ENCODE measurements at places on chromosomes 1 and 21. TPM values are rescaled to one million over a fixed set of nuclear protein-coding genes. Genes with fewer than 3 reads are reported as not detected.

The DDR2 gene
- total RNA-seq: 2.4 TPM

The TFF1 gene
- total RNA-seq: not detected

The LIN28A gene
- not detected for total RNA-seq

The PLCH2 gene
- total RNA-seq: 141 TPM

The PEAR1 gene
- 3.5 TPM for total RNA-seq

The GCSAML gene
- total RNA-seq: under 0.01 TPM

The CDA gene
- total RNA-seq: 0.68 TPM

The KIF1B gene
- total RNA-seq: 28.7 TPM

The EXOC8 gene
- total RNA-seq: 24.2 TPM

The HCN3 gene
- 1.1 TPM for total RNA-seq

The RXFP4 gene
- total RNA-seq: not detected

The TADA1 gene
- total RNA-seq: 13.3 TPM

The LCE1B gene
- total RNA-seq: not detected

The PLXNA2 gene
- 9.9 TPM for total RNA-seq

The OR2AK2 gene
- total RNA-seq: not detected

The IGSF21 gene
- total RNA-seq: not detected

The NUP210L gene
- total RNA-seq: under 0.01 TPM

The GPR52 gene
- 0.34 TPM for total RNA-seq

The LRIF1 gene
- 21.2 TPM for total RNA-seq

The SPATA45 gene
- total RNA-seq: not detected

The SPEN gene
- total RNA-seq: 63.0 TPM

The TNNT2 gene
- total RNA-seq: 0.68 TPM

The MLLT11 gene
- 3.3 TPM for total RNA-seq

The LYSMD1 gene
- 6.5 TPM for total RNA-seq

The CFAP74 gene
- total RNA-seq: 0.07 TPM

The ANKRD35 gene
- total RNA-seq: 3.8 TPM

The FCRL4 gene
- not detected for total RNA-seq

The TFF2 gene
- not detected for total RNA-seq

The CR1L gene
- not detected for total RNA-seq

The LORICRIN gene
- total RNA-seq: not detected

The SRSF10 gene
- 102 TPM for total RNA-seq

The SPAG17 gene
- total RNA-seq: 0.78 TPM

The LHX8 gene
- not detected for total RNA-seq

The PLA2G2A gene
- total RNA-seq: not detected

The REN gene
- total RNA-seq: under 0.01 TPM

The HSD3B2 gene
- total RNA-seq: not detected

The UQCRHL gene
- total RNA-seq: 0.68 TPM

The RASAL2 gene
- 24.8 TPM for total RNA-seq

The RUNX3 gene
- total RNA-seq: 0.34 TPM

The VANGL1 gene
- total RNA-seq: 27.9 TPM

All from nasal cavity respiratory epithelium epithelial cell of viscerocranial mucosa (primary cell).